ENCODE measurements at places on chromosomes 13 and 19.

- DNase-seq, result no peak
Measured at GRCh38 chr13:62246581-62246980, 830.9 kb upstream of the PCDH20 start.

DNA sequence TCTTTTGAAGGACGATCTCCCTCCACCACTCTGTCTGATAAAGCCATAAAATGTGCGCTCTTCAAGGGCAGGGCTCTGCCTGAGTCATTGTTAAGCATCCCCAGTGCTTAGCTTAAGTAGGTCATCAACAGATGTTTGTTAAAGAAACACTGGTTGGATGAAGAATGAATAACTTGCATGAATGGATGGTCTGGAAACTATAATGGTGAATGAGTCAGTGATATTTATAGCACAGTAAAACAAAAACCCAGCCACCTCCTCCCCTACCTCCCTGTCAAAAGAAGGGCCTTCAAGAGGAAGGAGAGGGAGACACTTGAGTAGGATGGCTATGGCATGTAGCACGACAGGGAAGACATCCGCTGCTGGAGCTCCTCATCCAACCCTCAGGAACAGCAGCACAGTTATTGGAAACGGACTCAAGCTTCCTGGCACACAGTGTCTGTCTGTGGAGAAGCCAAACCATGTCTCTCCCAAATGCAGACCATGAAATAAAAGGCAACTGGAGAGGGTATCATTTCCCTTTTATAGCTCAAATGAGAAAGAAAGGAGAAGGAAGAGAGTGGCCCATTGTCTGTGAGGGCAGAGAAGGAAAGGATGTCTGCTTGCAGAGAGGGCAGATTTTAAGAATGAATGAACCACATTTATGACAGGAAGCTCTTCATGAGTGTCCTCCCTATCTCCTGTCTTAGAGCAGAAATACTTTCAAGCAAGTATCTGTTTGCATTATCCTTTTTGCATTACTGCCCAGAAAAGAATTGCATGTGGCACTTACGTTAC lies 183.5 kb upstream of the UBL3 start:
- no peak for DNase-seq

GRCh38 chr13:104071806-104072205 lies 1005.6 kb upstream of the SLC10A2 start:
- DNase-seq, result no peak

GRCh38 chr19:48454150-48454730 lies 1.1 kb upstream of the KCNJ14 start:
- DNase-seq, result no peak

DNA sequence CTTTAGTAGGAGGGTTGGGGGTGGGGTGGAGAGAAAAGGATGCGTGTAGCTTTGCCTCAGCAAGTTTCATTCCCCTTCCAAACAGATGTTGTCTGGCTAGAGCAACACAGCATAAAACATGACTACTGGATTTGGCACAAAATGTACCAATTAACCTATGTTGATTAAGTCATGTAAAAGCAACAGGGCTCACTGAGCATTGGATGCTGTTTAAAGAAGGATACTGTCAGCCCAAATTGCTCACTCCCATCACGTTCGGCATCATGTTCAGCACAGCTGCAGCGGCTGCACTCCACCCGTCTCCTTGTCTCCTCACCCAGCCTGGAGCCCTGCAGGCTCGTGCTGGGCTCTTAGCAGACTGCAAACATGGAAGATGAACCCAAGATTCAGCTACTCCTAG lies 77.5 kb downstream of the DLEU7 start:
- DNase-seq, result no peak

GRCh38 chr19:48637449-48637947 lies 319 bp upstream of the DBP start:
- peak; percentile 97 for DNase-seq

GRCh38 chr19:38928391-38929001 lies 2.1 kb downstream of the SARS2 start:
- no peak for DNase-seq

DNA sequence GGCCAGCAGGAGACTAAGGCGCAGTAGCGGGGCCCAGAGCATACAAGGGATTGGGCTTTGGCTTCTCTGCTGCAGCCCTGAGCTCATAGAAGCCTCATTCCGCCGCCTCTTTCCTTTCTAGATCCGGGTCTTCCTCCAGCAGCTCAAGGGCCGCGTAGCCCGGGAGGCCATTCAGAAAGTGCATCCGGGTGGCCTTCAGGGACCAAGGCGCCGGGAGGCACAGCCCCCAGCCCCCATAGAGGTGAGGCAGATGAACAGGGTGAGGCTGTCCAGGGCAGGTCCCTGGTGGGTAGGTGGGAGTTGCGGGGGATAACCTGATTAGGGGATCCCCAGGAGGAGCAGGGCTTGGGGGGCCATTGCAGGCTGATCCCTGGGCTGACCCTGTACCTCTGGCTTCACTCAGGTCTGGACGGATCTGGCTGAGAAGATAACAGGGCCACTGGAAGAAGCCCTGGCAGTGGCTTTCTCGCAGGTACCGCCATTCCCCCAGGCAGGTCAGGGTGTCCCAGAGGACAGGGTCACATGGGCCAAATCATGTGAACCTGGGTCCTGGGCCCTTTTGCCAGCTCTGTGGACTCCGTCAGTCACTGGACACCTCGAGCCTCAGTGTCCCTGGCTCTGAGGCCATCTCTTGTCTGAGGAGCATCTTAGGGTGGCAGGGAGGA lies 1.3 kb downstream of the SNAPC2 start:
- no peak for DNase-seq

DNA sequence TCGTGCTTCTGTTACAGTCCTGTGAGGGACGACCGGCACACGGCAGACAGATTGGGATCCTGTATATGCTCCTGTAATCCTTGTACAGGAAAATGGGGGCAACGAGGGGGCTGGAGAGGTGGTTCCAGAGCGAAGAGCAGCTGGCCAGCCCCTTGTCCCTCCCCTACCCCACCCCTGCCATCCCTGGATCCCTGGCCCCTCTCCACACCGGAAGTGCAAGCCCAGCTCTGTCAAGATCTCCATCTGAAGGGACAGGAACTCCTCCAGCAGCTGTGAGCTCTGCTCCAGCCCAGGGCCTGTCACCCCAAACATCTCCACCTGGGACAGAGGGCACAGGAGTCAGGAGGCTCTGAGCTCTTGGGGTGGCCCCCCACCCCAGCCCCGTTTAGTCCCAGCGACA lies 5.5 kb upstream of the CCER2 start:
- no peak for DNase-seq
